ENCODE measurements at places on chromosomes 11 and 22. TPM values are rescaled to one million over a fixed set of nuclear protein-coding genes. Genes with fewer than 3 reads are reported as not detected.
A peak's percentile ranks its signal among the peaks of the same experiment; 100 is the strongest.

APOL3 gene
- 21.3 TPM for total RNA-seq

TREH gene
- total RNA-seq = not detected

IL18 gene
- 1.6 TPM for total RNA-seq

TRIM44 gene
- total RNA-seq = 42.3 TPM

APOL6 gene
- 4.8 TPM for total RNA-seq

CD248 gene
- 12.3 TPM for total RNA-seq

CST6 gene
- total RNA-seq = not detected

DNA sequence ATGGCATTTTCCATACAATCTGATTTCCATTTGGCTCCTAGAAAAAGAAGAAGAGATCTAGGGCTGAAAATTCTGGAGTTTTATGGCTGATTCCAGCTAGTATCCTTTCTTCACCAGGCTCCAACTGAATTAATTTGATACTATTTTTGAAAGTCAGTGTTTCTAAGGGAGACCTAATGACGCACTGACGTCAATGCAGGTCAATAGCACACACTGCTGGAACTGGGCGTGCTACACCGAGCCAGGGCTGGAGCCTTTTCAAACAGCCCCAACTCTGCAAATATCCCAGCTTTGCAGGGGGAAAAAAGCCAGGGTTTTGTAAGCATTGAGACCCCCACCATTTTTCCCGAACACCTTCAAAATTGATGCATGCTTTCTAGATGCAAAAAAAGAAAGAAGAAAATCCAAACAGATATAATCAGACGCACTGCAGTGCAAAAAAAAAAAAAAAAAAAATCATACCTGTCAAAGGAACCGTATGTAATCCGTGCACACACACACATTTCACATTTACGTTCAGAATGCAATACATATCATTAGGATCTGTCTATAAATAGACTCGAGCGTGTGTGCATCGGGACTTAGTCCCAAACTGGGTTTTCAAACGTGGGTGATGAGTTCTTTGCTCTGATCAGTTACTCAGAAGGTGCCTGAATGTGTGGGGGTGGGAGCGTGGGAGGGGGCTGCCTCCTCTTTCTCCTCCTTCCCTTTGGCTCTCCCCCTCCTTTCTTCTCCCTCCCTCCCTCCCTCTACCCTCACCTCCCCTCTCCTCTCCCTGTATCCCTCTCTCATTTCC, 124.5 kb upstream of the HSD17B12 start:
- peak overlapping the region; percentile 19 for H3K4me3 ChIP-seq
- H3K27ac ChIP-seq = peak overlapping the region; percentile 48

DNA sequence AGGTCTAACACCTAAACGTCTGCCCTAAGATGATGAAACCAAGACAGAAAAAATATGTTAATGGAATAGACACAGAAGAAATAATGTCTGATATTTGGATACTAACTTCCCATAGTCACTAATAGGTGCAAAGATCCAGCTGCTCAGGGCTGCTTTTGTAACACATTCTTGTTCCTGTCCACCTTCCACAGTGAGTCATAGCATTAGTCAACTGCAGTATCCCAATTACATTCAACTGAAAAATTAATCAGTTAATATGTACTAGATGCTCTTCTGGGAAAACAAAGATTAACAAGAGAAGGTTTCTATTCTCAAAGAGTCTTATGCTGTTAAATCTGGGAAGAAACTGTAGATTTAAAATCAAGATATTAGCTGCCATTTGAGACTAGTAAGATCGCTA, 47.6 kb downstream of the HEPHL1 start:
- no peaks in the 10 kb centered on the region for H3K4me1 ChIP-seq
- H3K4me3 ChIP-seq = no peak overlapping the region
- H3K27ac ChIP-seq = no peak overlapping the region
- H3K36me3 ChIP-seq = no peaks in the 10 kb centered on the region

DNA sequence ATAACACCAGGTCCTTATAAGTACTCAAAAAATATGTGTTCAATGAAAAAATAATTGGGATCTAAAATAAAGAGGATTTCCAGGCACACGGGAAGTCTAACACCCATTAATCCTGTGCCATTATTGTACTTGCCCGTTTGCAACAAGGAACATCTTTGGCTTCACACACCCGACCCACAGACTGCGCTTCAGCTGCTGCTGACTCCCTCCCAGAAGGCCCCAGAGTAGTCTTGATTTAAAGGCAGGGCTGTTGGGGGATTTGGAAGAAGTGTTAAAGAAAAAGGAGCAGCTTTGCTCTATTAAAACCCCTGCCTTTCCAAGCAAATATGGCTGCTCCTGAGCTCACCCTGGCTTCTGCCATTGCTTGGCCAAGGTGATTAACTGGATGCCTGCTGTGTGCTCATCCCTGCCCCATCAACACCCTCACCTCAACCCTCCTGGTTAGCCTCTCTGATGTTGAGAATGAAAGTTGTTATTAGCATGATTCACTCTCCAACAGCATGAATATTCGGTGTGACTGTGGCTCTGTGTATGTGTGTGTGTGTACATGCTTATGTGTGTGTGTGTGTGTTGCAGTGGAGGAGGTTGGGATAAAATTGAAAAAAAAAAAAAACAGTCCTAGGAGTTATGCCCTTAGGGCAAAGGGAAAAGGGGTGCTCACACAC, 76.1 kb downstream of the KIRREL3 start:
- no peak for DNase-seq
- H3K27me3 ChIP-seq = peaks cover 24% of the 10 kb centered on the region
- no peaks in the 10 kb centered on the region for H3K36me3 ChIP-seq
- H3K4me3 ChIP-seq = no peak overlapping the region
- no peak overlapping the region for H3K27ac ChIP-seq
- H3K4me1 ChIP-seq = no peaks in the 10 kb centered on the region

DNA sequence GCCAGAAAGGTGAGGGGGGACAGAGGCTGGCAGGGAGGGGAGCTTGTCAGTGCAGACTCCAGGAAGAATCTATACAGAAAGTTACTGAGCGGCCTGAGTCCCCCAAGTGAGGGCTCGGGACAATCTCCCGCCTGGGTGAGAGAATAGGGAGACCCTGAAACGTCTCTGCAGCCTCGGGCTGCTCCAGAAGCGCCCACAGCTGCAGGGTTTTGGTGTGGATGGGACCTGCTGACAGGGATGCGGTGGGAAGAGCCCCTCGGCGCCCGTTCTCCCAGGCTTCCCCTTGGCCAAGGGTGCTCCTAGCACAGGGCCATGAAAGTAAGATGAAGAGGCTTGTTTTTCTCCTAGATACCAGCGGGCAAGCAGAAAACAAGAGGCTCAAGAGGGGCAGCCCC, 743 bp upstream of the RCE1 start:
- peak overlapping the region; percentile 95 for H3K27ac ChIP-seq
- H3K36me3 ChIP-seq = peaks cover 36% of the 10 kb centered on the region
- H3K27me3 ChIP-seq = no peaks in the 10 kb centered on the region
- peak overlapping the region; percentile 90 for H3K4me3 ChIP-seq
- no peak for DNase-seq

GRCh38 chr11:124195189-124195734, 12.1 kb downstream of the OR10D3 start:
- no peak for DNase-seq
- no peaks in the 10 kb centered on the region for H3K4me1 ChIP-seq
- H3K27me3 ChIP-seq = no peaks in the 10 kb centered on the region
- H3K4me3 ChIP-seq = no peak overlapping the region

DNA sequence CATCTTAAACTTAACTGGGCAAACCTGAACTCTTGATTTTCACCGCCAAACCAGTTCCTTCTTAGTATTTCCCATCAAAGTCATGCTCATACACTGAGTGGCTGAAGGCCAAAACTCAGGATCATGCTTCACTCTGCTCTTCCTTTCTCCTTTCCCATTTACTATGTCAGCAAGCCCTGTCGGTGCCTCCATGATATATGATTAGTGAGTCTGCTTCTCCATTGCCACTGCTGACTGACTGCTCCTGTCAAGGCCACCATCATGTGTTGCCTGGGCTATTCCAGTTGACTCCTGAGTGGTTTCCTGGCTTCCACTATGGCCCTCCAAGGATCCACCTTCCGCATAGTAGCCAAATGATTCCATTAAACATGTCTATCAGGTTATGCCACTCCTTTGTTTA, 42.8 kb upstream of the AMPD3 start:
- H3K27ac ChIP-seq = no peak overlapping the region
- no peaks in the 10 kb centered on the region for H3K27me3 ChIP-seq
- H3K4me1 ChIP-seq = peaks cover 14% of the 10 kb centered on the region
- H3K4me3 ChIP-seq = no peak overlapping the region

DNA sequence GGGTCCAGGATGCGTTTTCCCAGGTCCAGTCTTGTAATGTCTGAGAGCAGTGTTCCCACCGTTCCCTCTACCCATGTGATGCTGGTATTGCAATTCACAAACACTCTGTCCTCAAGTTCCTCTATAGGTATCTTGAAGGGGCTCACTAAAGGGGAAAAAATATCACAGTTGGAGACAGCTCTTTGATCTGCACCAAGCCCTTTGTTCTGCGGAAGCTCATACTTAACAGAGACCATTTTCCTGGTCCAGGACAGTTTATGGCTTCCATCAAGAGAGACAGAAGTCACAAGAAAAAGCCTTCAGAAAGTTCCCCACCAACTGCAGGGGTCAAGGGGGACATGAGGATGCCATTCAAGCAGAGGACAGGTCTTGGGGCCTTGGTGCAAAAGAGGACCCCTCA, 2.1 kb downstream of the CD3D start:
- no peak overlapping the region for H3K27ac ChIP-seq
- no peak for DNase-seq

GRCh38 chr11:128582496-128583366, 4.6 kb downstream of the ETS1 start:
- peaks cover 81% of the 10 kb centered on the region for H3K4me1 ChIP-seq
- no peaks in the 10 kb centered on the region for H3K36me3 ChIP-seq
- DNase-seq = no peak

DNA sequence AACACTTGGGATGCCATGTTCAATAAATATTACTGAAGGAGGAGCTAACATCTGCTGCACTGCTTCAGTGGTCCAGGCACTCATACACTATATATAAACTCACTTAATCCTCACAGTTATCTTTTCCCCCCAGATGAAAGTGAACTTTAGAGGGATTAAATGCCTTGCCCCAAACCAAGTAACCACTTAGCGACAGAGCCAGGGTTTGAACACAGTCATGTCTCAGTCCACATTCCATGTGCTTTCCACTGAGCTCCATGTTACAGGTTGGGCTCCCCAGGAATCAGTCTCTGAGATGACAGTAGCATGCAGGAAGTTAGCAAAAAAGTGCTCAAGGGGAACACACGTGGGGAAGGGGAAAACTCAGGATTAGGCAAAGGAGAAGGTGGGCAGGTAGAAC, 59.3 kb downstream of the ENDOD1 start:
- no peaks in the 10 kb centered on the region for H3K27me3 ChIP-seq
- H3K36me3 ChIP-seq = no peaks in the 10 kb centered on the region
- H3K4me1 ChIP-seq = peaks cover 43% of the 10 kb centered on the region
- no peak overlapping the region for H3K4me3 ChIP-seq
- no peak for DNase-seq

DNA sequence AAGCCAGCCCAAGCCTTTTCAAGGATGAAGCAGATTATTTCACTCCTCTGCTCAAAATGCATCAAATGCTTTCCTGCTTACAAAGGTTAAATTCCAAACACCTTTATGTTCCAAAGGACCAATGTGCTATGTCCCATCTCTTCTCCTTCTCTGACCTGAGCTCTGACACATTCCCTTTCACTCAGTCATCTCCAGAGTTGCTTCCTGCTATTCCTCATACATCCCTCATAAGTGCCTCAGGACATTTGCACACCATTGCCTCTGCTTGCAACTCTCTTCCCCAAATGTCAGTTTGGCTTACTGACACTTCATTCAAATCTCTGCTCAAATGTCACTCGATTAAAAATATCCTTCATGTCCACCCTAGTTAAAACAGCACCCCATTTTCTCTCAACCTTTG, 53.3 kb upstream of the BMAL1 start:
- H3K4me3 ChIP-seq = no peak overlapping the region
- no peak for DNase-seq
- no peaks in the 10 kb centered on the region for H3K4me1 ChIP-seq
- H3K27ac ChIP-seq = no peak overlapping the region
- H3K36me3 ChIP-seq = no peaks in the 10 kb centered on the region

GRCh38 chr11:119157063-119157462, 8.2 kb downstream of the ABCG4 start:
- no peak overlapping the region for H3K27ac ChIP-seq
- no peak for DNase-seq
- no peaks in the 10 kb centered on the region for H3K36me3 ChIP-seq
- no peaks in the 10 kb centered on the region for H3K4me1 ChIP-seq

DNA sequence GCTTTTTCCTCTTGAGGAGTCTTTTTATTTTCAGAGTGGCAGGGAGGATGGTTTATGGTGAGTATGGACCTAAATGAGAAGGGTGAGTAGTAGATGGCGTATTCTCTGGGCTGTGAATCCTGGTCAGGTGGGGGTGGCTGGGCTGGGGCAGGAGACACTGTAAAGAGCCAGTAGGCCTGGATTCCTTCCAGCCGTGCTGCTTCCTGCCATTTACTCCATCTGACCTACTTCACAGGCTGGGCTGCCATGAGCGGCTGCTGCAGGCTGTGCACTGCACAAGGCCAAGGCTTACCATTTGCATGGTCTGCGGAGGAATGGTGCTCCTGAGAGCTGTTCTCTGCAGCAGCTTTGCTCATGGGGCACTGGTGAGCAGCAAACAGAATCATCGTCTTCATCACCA, 297.6 kb downstream of the KIRREL3 start:
- H3K36me3 ChIP-seq = no peaks in the 10 kb centered on the region
- no peak overlapping the region for H3K4me3 ChIP-seq
- peak; percentile 40 for DNase-seq
- peaks cover 19% of the 10 kb centered on the region for H3K27me3 ChIP-seq

- peaks cover 23% of the 10 kb centered on the region for H3K4me1 ChIP-seq
- no peak overlapping the region for H3K4me3 ChIP-seq
- no peaks in the 10 kb centered on the region for H3K36me3 ChIP-seq
- H3K27ac ChIP-seq = no peak overlapping the region
- no peaks in the 10 kb centered on the region for H3K27me3 ChIP-seq
These were observed 34.4 kb upstream of the CD5 start for GRCh38 chr11:61067782-61068446.

- H3K27ac ChIP-seq = no peak overlapping the region
- H3K36me3 ChIP-seq = no peaks in the 10 kb centered on the region
- peaks cover 57% of the 10 kb centered on the region for H3K4me1 ChIP-seq
- DNase-seq = no peak
- H3K4me3 ChIP-seq = no peak overlapping the region
- no peaks in the 10 kb centered on the region for H3K27me3 ChIP-seq
These were observed 28.6 kb downstream of the PTPRJ start for GRCh38 chr11:48008951-48009270.

- H3K27ac ChIP-seq = no peak overlapping the region
- no peaks in the 10 kb centered on the region for H3K4me1 ChIP-seq
- no peaks in the 10 kb centered on the region for H3K36me3 ChIP-seq
- DNase-seq = no peak
- H3K27me3 ChIP-seq = peaks cover 65% of the 10 kb centered on the region
These were observed 255.5 kb upstream of the B3GAT1 start for GRCh38 chr11:134667505-134667904.

DNA sequence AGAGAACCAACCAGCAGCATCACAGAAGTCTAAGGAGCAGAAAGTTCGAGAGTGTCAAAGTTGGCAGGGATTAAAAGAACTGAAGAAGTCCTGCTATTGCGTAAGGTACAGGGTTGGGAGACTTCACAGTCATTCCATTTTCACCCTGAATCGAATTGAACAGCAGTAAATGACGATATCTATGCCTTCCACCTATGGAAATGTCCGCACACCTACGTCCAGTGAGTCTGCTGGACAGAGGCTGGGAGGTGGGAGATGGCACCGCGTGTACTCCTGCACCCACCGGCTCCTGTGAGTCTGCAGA, 116.7 kb downstream of the MICAL3 start:
- peaks cover 18% of the 10 kb centered on the region for H3K36me3 ChIP-seq
- peak overlapping the region; percentile 95 for H3K27ac ChIP-seq
- H3K4me1 ChIP-seq = peaks cover 100% of the 10 kb centered on the region
- DNase-seq = no peak

- no peak overlapping the region for H3K27ac ChIP-seq
- no peaks in the 10 kb centered on the region for H3K36me3 ChIP-seq
- DNase-seq = no peak
- no peaks in the 10 kb centered on the region for H3K4me1 ChIP-seq
- peaks cover 68% of the 10 kb centered on the region for H3K27me3 ChIP-seq
- H3K4me3 ChIP-seq = no peak overlapping the region
These were observed 787.6 kb downstream of the BRD1 start for GRCh38 chr22:49040111-49040510.
